Activated CD4-positive, alpha-beta T cell treated with anti-CD3 and anti-CD28 coated beads, Interleukin-2, amount 10 ng/mL, durations not matched to agents 24 days and 14 days (primary cell): ENCODE measurements at places on chromosomes 7 and 10.

DNA sequence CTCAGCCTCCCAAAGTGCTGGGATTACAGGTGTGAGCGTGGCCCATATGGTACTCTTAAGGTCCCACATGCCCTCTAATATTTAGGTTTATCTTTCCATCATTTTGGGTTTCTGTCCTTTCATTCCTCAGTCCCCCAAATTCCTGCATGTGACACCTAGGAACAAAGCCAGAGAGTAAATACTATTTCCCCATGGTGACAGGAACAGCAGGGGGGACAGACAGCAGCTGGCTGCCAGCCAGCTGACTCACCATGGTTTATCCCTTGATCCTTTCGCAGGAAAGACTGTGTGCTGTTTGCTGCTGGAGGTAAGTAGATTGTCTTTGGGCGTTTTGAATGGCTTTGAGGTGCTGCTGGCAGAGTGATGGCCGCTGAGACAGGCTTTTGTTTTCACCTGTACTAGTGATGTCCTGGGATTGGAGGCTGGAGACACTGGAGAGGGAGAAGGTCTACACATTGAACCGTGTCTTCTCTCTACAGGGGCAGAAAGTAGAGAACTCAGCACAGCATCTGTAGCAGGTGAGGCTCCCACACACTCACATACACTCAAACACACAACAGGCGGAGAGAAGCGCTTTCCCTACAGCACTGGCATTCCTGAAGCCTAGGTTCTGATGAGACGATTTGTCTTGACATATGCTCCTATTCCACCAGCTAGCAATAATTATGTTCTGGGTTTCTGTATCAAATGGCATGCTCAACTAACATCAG lies 83.7 kb upstream of the EFCAB10 start:
- H3K27ac ChIP-seq = no peak overlapping the region
- peaks cover 36% of the 10 kb centered on the region for H3K36me3 ChIP-seq
- no peak for DNase-seq
- H3K4me1 ChIP-seq = peaks cover 2% of the 10 kb centered on the region
- H3K27me3 ChIP-seq = no peaks in the 10 kb centered on the region

GRCh38 chr10:78162853-78163252 lies 129.2 kb downstream of the RPS24 start:
- DNase-seq = no peak
- H3K27ac ChIP-seq = no peak overlapping the region
- H3K27me3 ChIP-seq = peaks cover 2% of the 10 kb centered on the region
- no peaks in the 10 kb centered on the region for H3K4me1 ChIP-seq

DNA sequence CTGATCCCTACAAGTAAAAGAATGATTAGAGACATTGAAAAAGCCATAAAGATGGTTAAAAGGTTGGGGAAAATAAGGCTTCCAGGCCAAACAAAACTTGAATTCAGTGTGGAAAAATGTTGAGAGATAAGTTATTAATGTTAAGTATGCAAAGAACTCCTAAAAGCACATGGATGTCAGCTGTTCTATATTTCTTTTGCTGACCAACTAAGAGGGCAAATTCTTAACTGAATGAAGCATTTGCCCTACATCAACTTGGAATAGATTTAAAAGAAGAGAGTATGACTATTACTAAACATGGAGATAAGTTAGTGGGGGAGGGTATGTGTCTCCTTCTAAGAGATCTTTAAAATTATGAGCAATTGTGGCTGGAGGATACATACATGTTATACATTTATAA lies 124.8 kb downstream of the KIAA1217 start:
- no peaks in the 10 kb centered on the region for H3K4me1 ChIP-seq
- DNase-seq = no peak
- no peaks in the 10 kb centered on the region for H3K36me3 ChIP-seq
- H3K4me3 ChIP-seq = no peak overlapping the region
- no peak overlapping the region for H3K27ac ChIP-seq
- no peaks in the 10 kb centered on the region for H3K27me3 ChIP-seq

GRCh38 chr10:102643336-102644065 lies 778 bp upstream of the TRIM8 start:
- DNase-seq = peak; percentile 80
- H3K27me3 ChIP-seq = no peaks in the 10 kb centered on the region
- H3K27ac ChIP-seq = peak overlapping the region; percentile 92
- peaks cover 28% of the 10 kb centered on the region for H3K36me3 ChIP-seq
- H3K4me1 ChIP-seq = peaks cover 30% of the 10 kb centered on the region
- H3K4me3 ChIP-seq = peak overlapping the region; percentile 88

DNA sequence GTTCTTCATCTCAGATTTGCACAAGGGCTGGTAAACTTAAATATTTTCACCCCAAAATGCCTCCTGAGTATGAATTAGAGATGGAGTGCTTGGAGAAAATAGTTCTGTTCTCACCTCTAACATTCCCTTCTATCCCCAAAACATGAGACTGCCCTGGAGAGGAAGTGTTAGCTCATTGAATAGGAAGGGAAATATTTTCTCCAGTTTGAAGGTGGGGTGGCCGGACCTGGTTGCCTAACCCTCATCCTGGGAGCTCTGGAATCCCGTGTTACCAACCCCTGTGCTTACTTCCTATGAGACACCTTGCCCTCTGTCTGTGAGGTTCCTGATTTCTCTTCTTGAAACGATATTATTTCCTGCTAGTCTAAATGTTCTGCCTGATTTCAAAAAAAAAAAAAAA lies 779 bp downstream of the IFIT2 start:
- peaks cover 34% of the 10 kb centered on the region for H3K4me1 ChIP-seq
- DNase-seq = no peak
- H3K27me3 ChIP-seq = peaks cover 10% of the 10 kb centered on the region
- peaks cover 23% of the 10 kb centered on the region for H3K36me3 ChIP-seq
- peak overlapping the region; percentile 85 for H3K4me3 ChIP-seq

GRCh38 chr7:50735333-50735732 lies 47.4 kb downstream of the GRB10 start:
- no peak for DNase-seq
- H3K27me3 ChIP-seq = no peaks in the 10 kb centered on the region
- no peak overlapping the region for H3K27ac ChIP-seq
- no peak overlapping the region for H3K4me3 ChIP-seq

DNA sequence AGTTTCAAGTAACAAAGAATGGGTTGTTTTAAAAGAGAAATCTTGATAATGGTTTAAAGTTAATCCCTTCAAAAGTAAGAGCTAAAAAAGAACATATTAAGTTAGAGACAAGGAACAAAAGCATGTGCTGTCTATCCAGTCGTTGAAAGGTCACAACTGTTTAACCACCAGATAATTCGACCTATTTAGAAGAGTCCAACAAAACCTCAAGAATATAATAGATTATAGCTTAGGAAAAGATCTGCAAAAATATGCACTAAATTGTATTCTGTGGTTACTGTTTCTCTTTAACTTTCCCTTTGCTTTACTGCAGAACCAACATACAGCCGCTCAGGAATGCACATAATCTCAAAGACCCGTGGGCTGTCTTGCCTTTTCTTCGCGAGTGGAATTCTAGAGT lies 74.9 kb downstream of the PCGF5 start:
- H3K4me3 ChIP-seq = no peak overlapping the region
- no peak overlapping the region for H3K27ac ChIP-seq
- no peaks in the 10 kb centered on the region for H3K36me3 ChIP-seq

GRCh38 chr7:47873762-47874161 lies 74.5 kb downstream of the PKD1L1 start:
- no peak overlapping the region for H3K4me3 ChIP-seq
- no peak for DNase-seq
- H3K36me3 ChIP-seq = no peaks in the 10 kb centered on the region
- no peak overlapping the region for H3K27ac ChIP-seq
- peaks cover 5% of the 10 kb centered on the region for H3K27me3 ChIP-seq

DNA sequence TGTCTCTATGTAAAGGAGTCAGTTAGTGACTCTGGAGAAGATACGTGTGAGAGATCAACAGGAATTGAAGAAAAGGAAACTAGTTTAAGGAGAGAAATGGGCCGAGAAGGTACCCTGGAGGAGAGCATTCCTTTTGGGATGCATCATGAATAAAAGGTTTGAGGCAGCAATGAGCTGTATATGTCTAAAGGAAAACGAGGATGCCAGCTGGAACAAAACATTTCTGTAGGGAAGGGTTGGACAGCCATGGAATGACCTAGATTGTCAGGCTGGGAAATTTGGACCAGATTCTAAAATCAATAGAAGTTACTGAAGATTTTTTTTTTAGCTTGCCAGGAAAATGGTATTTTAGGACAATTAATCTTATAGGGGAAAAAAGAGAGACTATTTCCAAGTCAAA lies 17.2 kb upstream of the MPP7 start:
- H3K4me1 ChIP-seq = no peaks in the 10 kb centered on the region
- DNase-seq = no peak
- H3K36me3 ChIP-seq = no peaks in the 10 kb centered on the region
- no peak overlapping the region for H3K27ac ChIP-seq
- no peak overlapping the region for H3K4me3 ChIP-seq
- peaks cover 5% of the 10 kb centered on the region for H3K27me3 ChIP-seq

- no peak overlapping the region for H3K4me3 ChIP-seq
- H3K36me3 ChIP-seq = no peaks in the 10 kb centered on the region
- no peaks in the 10 kb centered on the region for H3K4me1 ChIP-seq
- no peak for DNase-seq
Measured at GRCh38 chr10:46528171-46528671, 28.2 kb downstream of the GPRIN2 start.

GRCh38 chr10:62560201-62560819 lies 186.1 kb downstream of the ZNF365 start:
- DNase-seq = no peak
- no peak overlapping the region for H3K4me3 ChIP-seq
- peaks cover 32% of the 10 kb centered on the region for H3K27me3 ChIP-seq
- H3K4me1 ChIP-seq = no peaks in the 10 kb centered on the region
- no peaks in the 10 kb centered on the region for H3K36me3 ChIP-seq
- H3K27ac ChIP-seq = no peak overlapping the region

DNA sequence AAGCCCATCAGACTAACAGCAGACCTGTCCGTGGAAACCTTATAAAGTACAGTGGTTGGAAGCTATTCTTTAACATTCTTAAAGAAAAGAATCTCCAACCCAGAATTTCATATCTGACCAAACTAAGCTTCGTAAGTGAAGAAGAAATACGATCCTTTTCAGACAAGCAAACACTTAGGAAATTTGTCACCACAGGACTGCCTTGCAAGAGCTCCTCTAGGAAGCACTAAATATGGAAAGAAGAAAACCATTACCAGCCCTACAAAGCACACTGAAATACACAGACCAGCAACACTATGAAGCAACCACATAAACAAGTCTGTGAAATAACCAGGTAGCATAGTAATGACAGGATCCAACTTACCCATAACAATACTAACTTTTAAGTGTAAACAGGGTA lies 177.7 kb upstream of the PRSS1 start:
- H3K27ac ChIP-seq = no peak overlapping the region
- peaks cover 4% of the 10 kb centered on the region for H3K4me1 ChIP-seq
- no peaks in the 10 kb centered on the region for H3K36me3 ChIP-seq
- peaks cover 10% of the 10 kb centered on the region for H3K27me3 ChIP-seq

DNA sequence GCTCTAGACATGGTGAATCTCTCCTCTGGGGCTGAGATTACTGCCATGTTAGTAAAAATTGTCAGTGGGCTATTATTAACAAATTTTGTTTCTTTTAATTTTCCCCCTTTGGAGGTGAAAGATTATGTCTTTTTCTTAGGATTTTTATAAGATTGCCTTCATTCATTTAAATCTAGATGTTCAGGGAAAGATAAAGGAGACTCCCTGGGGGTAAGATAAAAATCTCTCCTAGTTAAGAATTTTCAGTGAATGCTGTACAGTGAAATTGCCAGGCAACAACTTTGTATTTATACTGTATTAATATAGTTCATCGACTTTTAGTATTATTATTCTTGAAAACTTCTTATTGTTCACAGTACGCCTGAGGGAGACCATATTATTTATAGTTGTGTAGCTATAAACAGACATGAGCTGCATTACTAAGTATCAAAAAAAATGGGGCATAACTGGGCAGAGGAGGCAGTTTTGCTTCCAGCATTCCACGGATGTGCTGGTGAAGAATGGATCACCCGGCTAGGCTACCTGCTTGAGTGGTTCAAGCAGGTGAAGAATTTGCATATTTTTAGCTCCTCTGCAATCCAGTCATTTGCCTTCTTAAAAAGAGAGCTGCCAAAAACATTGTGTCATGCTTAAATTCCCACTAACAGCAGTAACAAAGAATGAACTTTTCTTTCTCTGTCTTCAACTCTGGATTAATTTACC lies 552.1 kb downstream of the DNAJB9 start:
- H3K36me3 ChIP-seq = no peaks in the 10 kb centered on the region
- no peaks in the 10 kb centered on the region for H3K4me1 ChIP-seq
- H3K4me3 ChIP-seq = no peak overlapping the region
